ENCODE measurements at places on chromosomes 3 and 15.
A peak's percentile ranks its signal among the peaks of the same experiment; 100 is the strongest.

DNA sequence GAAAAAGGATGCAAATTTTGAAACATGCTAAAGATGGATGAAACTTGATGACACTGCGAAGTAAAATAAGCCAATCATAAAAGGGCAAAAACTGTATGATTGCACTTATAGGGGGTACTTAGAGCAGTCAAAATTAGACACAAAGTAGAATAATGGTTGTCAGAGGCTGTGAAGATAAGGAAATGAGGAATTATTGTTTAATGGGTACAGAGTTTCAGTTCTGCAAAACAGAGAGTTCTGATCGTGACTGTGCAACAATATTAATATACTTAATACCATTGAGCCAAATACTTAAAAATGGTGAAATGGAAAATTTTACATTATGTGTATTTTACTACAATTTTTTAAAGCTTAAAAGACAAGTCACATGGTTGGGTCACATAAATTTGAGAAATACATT, 35.1 kb downstream of the UBE3A start:
- H3K27ac ChIP-seq, result no peak overlapping the region
- no peak overlapping the region for H3K4me3 ChIP-seq
- no peak for DNase-seq

DNA sequence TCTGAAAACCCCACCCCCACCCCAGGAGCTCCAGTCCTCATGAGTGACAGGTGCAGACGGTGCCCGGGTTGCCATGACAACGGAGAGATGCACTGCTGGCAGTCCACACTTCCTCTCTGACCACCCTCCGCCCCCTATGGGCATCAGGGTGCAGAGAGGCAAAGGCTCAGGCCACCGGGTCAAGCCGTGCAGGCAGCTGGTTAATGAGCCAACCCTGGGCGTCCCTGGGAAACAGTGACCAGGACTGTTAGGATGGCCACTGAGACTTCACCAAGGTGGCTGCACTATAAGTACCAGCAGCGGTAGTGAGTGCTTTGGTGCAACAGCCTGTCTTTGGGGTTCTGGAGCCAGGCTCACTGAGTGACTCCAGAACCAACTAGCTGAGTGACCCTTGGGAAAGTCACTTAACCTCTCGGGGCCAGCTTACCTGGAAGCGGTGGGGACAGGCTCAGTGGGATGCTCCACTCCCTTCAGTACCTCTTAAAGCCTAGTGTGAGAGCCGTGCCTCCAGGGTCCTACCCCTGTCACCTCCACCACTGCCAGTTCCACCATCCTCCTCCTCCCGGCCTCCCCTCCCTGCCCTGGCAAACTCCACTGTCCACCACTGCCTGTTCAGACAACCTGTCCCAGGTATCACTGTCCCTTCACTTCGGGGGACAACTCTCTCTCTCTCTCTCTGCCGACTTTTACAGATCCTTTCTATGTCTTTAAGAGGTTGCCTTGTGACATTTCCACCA, 121.0 kb upstream of the PRR20G start:
- H3K4me3 ChIP-seq, result peak overlapping the region; percentile 42
- H3K36me3 ChIP-seq, result no peaks in the 10 kb centered on the region
- peaks cover 67% of the 10 kb centered on the region for H3K4me1 ChIP-seq

DNA sequence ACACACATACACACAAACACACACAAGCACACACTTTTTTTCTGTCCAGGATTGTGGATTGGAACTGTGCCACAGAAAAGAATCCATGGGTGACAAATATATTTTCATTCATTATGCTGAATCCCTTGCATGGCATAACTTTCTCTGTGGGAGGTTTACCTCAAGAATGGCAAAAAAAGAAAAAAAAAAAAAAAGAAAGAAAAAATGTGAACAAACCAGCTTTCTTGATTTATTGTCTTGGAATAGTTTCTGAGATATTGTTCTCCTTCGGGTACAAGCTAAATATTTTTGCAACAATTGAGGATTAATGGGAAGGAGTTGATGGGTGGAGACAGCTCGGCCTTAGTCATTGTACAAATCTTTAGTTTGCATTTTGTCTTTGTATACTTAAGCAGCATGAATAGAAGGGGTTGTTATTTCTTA, 153.1 kb downstream of the GMNC start:
- no peak overlapping the region for H3K27ac ChIP-seq
- H3K36me3 ChIP-seq, result no peaks in the 10 kb centered on the region
- DNase-seq, result no peak
- no peaks in the 10 kb centered on the region for H3K27me3 ChIP-seq
- H3K4me1 ChIP-seq, result no peaks in the 10 kb centered on the region
- H3K4me3 ChIP-seq, result no peak overlapping the region

DNA sequence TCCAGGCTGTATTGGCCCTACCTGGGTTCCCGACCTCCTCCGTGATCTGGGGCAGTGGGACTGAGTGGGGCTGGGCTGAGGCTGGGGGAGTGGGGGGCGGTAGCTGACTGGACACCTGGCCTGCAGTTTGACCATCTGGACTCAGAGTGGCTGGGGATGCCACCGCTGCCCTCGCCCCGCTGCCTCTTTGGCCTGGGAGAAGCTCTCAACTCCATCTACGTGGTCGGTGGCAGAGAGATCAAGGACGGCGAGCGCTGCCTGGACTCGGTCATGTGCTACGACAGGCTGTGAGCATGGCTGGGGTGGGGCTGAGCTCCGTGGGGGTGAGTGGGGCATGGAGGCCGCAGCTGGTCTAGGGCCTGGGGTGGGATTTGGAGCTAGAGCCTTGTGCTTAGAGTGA, 2.7 kb downstream of the KLHL40 start:
- H3K4me1 ChIP-seq, result no peaks in the 10 kb centered on the region
- no peaks in the 10 kb centered on the region for H3K36me3 ChIP-seq
- no peak overlapping the region for H3K4me3 ChIP-seq

DNA sequence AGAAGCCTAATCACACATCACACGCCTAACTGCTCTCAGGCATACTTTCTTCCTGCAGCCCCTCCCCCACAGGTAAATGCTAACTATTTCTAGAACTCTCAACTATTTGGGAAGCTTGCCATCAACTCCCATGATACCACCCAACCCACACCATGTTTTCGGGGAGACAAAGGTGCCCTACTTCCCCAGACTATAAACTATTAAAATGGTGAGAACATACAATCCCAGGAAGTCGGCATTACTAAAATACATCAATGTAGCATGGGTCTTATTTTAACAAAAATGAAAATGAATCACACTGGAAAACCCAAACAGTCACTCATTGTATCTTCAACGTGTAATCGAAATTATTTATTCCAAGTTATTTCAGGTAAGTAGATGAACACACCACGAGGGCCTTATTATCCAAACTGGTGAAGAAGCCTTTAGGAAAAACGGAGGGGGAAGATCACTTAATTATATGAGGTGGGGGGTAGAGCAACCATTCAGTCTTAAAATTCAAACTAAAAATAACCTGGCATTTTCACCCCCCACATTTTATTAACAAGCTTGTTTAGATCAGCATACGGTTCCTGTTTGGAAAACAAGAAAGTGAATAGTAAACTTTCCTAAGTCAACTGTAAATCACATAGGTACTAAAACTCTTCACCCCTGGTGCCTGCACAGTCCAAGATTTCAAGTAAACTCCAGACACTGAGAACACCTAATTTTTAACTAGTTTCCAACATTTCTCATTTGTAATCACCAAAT, 1.9 kb downstream of the TBL1XR1 start:
- H3K27me3 ChIP-seq, result no peaks in the 10 kb centered on the region
- peaks cover 17% of the 10 kb centered on the region for H3K36me3 ChIP-seq
- H3K27ac ChIP-seq, result peak overlapping the region; percentile 97
- peaks cover 63% of the 10 kb centered on the region for H3K4me1 ChIP-seq

GRCh38 chr3:113304102-113304501, 92.7 kb downstream of the BOC start:
- H3K27ac ChIP-seq, result no peak overlapping the region
- peaks cover 8% of the 10 kb centered on the region for H3K36me3 ChIP-seq
- peaks cover 7% of the 10 kb centered on the region for H3K4me1 ChIP-seq
- no peaks in the 10 kb centered on the region for H3K27me3 ChIP-seq

GRCh38 chr3:189270248-189270832, 98.6 kb downstream of the TPRG1 start:
- DNase-seq, result peak; percentile 4
- H3K27ac ChIP-seq, result no peak overlapping the region
- H3K4me1 ChIP-seq, result no peaks in the 10 kb centered on the region
- no peak overlapping the region for H3K4me3 ChIP-seq
- H3K36me3 ChIP-seq, result no peaks in the 10 kb centered on the region

- peaks cover 50% of the 10 kb centered on the region for H3K4me1 ChIP-seq
- H3K4me3 ChIP-seq, result peak overlapping the region; percentile 60
- no peaks in the 10 kb centered on the region for H3K36me3 ChIP-seq
Observed at GRCh38 chr3:157501863-157502262, 1.4 kb downstream of the VEPH1 start.

DNA sequence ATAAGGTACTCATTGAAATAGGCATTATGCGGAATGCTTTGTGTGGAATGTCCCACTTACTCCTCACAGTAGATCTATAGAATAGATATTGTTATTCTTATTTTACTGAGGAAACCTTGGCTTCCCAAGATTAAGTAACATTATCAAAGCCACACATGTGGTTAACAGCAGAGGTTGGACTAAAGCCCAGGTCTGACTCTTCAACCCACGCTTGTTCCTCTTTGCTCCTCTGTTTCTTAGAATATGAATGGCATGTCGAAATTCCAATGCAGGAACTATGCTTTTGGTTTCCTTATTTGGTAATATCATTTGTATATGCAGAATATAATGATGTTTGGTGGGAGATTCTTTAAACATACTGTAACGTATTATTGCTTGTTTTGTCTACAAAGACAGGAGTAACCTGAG, 818.8 kb upstream of the LMCD1 start:
- no peaks in the 10 kb centered on the region for H3K36me3 ChIP-seq
- no peaks in the 10 kb centered on the region for H3K27me3 ChIP-seq
- no peak for DNase-seq
- no peaks in the 10 kb centered on the region for H3K4me1 ChIP-seq

- H3K4me3 ChIP-seq, result no peak overlapping the region
- no peak for DNase-seq
- peaks cover 34% of the 10 kb centered on the region for H3K4me1 ChIP-seq
- H3K27ac ChIP-seq, result no peak overlapping the region
- H3K36me3 ChIP-seq, result no peaks in the 10 kb centered on the region
- H3K27me3 ChIP-seq, result no peaks in the 10 kb centered on the region
Observed at GRCh38 chr15:52922871-52923270, 132.7 kb upstream of the ONECUT1 start.

- H3K27ac ChIP-seq, result no peak overlapping the region
- H3K27me3 ChIP-seq, result no peaks in the 10 kb centered on the region
- no peaks in the 10 kb centered on the region for H3K36me3 ChIP-seq
- DNase-seq, result no peak
- no peaks in the 10 kb centered on the region for H3K4me1 ChIP-seq
- no peak overlapping the region for H3K4me3 ChIP-seq
Observed at GRCh38 chr3:21778715-21779114, 27.7 kb upstream of the ZNF385D start.

- H3K27me3 ChIP-seq, result no peaks in the 10 kb centered on the region
- no peak overlapping the region for H3K27ac ChIP-seq
- no peaks in the 10 kb centered on the region for H3K4me1 ChIP-seq
- no peak overlapping the region for H3K4me3 ChIP-seq
- peak; percentile 15 for DNase-seq
- H3K36me3 ChIP-seq, result peaks cover 10% of the 10 kb centered on the region
Observed at GRCh38 chr15:48507416-48508065, 138.0 kb downstream of the FBN1 start.

DNA sequence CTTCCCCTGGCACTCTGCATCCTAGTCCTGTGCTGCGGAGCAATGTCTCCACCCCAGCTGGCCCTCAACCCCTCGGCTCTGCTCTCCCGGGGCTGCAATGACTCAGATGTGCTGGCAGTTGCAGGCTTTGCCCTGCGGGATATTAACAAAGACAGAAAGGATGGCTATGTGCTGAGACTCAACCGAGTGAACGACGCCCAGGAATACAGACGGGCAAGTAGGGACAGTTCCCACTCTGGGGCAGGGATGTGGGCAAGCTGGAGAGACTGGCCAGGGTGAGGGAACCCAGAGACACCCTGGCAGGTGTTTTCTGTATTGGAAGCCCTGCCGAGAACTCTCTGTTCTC, 247 bp downstream of the FETUB start:
- H3K36me3 ChIP-seq, result no peaks in the 10 kb centered on the region
- DNase-seq, result peak; percentile 6
- peak overlapping the region; percentile 1 for H3K27ac ChIP-seq
- H3K27me3 ChIP-seq, result peaks cover 15% of the 10 kb centered on the region
- no peak overlapping the region for H3K4me3 ChIP-seq
- peaks cover 8% of the 10 kb centered on the region for H3K4me1 ChIP-seq

GRCh38 chr3:123765475-123766128, 118.5 kb downstream of the MYLK start:
- no peak for DNase-seq
- H3K27me3 ChIP-seq, result no peaks in the 10 kb centered on the region
- H3K4me3 ChIP-seq, result no peak overlapping the region
- peaks cover 12% of the 10 kb centered on the region for H3K4me1 ChIP-seq
- H3K27ac ChIP-seq, result no peak overlapping the region
- H3K36me3 ChIP-seq, result peaks cover 3% of the 10 kb centered on the region

- peak overlapping the region; percentile 57 for H3K27ac ChIP-seq
- H3K27me3 ChIP-seq, result no peaks in the 10 kb centered on the region
- peak overlapping the region; percentile 39 for H3K4me3 ChIP-seq
- H3K36me3 ChIP-seq, result peaks cover 3% of the 10 kb centered on the region
Observed at GRCh38 chr3:69116897-69117296, 5.5 kb downstream of the LMOD3 start.

DNA sequence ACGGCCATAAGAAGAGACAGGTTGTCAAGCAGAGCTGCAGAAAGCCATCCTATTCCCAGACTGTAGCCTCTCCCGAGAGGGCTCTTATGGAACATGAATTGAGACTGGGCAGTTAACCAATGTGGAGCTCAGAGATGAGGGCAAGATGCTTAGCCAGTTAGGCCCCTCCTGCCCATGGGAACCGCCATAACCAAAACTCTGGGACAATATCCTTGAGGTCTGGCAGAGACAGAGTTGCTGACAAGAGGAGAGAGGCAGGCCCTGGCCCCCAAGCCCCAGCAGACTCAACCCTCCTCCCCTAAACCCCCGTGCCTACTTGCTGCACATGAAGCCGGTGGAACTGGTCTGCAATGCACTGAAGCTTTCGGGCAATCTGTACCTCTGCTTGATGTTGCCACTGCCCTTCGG, 4.8 kb downstream of the BMF start:
- no peak overlapping the region for H3K27ac ChIP-seq
- H3K36me3 ChIP-seq, result peaks cover 2% of the 10 kb centered on the region
- H3K4me3 ChIP-seq, result no peak overlapping the region
- peaks cover 74% of the 10 kb centered on the region for H3K4me1 ChIP-seq
- no peak for DNase-seq
- H3K27me3 ChIP-seq, result peaks cover 2% of the 10 kb centered on the region

DNA sequence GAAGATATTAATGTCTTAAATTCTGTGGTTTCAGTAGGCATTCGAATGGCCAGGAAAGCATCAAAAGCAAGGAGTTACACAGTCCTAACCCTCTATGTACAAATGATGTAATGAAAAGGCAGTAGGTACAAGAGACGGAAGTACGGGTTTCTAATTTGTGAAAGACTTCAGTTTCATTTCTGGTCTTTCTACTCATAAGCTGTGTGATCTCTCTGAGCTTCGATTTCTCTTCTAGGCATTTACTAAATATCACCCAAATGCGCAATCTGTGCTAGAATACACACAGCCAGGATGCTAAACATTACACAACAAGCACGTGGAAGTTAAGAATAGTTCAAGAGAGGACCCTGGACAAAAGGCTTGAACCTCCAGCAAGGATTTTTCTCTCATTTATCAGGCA, 17.9 kb upstream of the STIMATE start:
- no peaks in the 10 kb centered on the region for H3K27me3 ChIP-seq
- H3K4me1 ChIP-seq, result no peaks in the 10 kb centered on the region
- no peak overlapping the region for H3K27ac ChIP-seq
- H3K4me3 ChIP-seq, result no peak overlapping the region
- peaks cover 13% of the 10 kb centered on the region for H3K36me3 ChIP-seq

Data from neural crest cell (in vitro differentiated cells).